Parietal lobe (tissue), 2 donors: ENCODE measurements at places on chromosomes 2 and 18. TPM values are rescaled to one million over a fixed set of nuclear protein-coding genes. Genes with fewer than 3 reads are reported as not detected.

The ABCB11 gene
- 1.6 TPM for total RNA-seq

The TMSB10 gene
- 2,077 TPM for total RNA-seq

The CHCHD5 gene
- 3.8 TPM for total RNA-seq

The MREG gene
- total RNA-seq: 2.8 TPM

The MYOM1 gene
- 2.2 TPM for total RNA-seq
